ENCODE measurements at places on chromosomes 5 and 9.

DNA sequence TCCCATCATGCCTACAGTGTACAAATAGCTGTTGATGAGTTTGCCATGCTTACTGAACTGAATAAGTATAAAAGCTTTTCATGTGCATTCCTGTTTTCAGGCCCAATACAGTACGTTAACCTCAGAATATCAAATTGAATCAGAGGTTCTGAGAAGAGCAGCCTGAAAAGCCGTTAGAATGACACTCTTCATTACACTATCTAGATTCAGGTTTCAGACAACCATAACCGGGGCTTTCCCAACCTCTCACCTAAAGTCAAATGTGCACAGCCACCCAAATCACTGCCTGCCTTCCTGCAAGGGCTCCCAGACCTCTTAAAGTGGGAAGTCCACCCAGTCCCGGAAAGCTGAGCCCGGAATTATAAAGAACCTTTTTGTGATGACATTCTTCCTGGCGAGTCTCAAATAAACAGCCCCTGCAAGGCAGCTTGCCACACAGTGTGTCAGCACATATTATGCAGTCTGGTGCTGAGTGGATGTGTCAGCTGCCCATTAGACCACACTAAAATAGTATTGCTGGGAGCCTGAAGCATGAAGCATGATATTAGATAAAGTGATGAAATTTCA is 245.8 kb downstream of the TLE4 start:
- no peak for DNase-seq

DNA sequence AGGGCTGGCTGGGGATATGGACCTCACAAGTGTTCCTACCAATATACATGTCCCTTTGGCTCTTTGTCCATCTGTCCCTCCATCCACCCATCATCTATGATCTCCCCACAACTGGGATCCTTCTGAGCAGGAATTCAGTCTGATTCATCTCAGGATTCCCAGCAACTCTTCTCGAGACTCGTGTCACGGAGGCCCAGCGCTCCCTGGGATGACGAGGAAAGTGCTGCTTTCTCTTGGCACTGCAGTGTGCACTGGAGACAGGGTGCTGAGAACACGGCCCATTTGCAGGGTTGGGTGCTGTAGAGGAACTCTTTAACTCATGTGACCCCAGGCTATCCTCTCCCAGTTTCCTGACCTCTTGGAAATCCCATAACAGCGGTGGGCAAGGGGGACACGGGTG is 72.9 kb downstream of the ANGPTL2 start:
- DNase-seq: no peak

GRCh38 chr9:15182101-15182551 is 124.9 kb downstream of the TTC39B start:
- DNase-seq: no peak

- no peak for DNase-seq
These were observed 68.2 kb upstream of the HRH2 start for GRCh38 chr5:175589714-175590113.

GRCh38 chr5:132464156-132464939 is 26.2 kb downstream of the IRF1 start:
- no peak for DNase-seq

DNA sequence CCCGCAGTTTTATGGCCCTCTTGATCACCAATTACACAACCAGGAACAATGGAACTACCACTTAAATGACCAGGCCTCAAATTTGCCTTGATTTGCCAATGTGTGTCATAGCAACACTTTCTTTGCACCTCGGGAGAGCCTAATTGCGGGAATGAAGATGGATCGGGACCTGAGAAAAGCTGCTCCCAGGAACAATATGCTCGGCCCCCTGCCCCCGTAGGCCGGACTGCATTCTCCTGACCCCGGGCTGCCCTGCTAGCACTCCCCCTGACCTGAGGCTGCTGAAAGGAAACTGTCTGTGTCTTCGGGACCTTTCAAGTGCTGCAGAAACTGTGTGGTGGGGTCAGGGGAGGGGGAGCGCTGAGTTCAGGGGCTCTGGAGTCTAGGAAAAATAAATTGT is 294.3 kb upstream of the IRX1 start:
- no peak for DNase-seq

DNA sequence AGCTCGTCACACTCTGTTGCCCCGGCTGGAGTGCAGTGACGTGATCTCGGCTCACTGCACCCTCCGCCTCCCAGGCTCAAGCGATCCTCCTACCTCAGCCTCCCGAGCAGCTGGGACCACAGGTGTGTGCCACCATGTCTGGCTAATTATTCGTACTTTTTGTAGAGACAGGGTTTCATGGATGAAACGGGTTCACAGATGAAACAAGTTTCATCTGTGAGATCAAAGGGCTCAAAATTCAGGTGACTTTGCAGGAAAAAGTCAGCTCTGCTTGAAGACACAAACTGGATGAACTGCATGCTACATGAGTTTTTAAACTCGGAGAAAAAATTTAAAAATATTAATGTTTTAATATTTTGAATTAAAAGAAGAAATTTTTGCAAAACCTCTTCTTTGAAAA is 24.5 kb downstream of the ABHD17B start:
- no peak for DNase-seq

- no peak for DNase-seq
These were observed 518.5 kb downstream of the ZNF608 start for GRCh38 chr5:124227914-124228313.

GRCh38 chr5:180395540-180396274 is 42.6 kb upstream of the GFPT2 start:
- DNase-seq: no peak
